Naive thymus-derived CD8-positive, alpha-beta T cell (primary cell): ENCODE measurements at places on chromosomes 7 and 10.

DNA sequence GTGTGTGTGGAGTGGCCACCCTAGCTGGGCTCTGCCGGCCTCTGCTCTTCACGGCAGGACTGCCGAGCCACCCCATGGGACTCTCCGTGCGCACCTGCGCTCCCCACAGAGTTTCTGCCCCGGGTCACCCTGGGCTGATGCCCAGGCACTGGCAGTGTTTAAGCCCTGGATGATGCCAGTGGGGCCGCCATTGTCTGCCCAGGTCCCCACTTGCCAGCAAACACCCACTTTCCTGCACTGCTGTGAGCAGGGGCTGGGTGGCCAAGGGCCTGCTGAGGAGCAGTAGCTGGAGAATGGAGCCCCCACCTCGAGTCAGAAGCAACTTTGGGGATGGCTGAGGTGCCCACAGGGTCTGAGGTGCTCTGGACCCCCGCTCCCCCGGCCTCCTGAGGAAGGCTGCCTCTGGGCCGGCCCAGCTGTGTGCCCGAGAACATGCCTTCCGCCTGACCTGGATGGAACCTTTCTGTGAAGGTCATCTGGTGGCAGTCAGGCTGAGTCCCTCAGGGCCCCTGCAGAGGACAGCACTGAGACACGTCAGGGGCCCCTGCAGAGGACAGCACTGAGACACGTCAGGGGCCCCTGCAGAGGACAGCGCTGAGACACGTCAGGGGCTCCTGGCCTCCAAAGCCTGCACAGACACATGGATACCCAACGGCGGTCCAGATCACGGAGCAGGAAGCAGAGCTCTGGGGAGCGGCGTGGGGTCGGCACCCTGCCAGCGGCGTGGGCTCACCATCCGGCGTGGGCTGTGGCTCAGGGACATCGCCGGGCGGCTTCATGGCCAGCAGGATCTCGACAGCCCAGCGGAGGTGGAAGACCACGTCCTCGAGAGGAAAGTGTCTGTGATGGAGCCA, 62.0 kb downstream of the CFAP46 start:
- no peak for DNase-seq

DNA sequence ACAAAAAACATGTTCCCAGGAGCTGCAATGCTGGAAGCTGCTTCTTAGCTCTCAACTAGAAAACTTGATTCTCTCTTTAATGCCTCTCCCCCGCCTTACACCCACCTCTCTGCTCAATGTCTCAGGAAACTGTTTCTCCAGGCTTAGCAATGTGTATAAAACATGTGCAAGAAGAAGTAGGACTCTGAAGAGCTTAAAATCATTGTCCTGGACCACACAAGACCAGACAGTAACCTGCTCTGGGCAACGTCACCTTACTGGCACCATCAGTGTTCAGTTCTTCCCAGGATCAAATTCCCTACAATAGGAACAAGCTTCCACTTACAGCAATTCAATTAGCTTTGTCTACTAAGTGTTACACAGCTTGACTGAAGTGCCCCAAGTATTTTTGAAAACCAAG, 104.9 kb downstream of the RAPGEF5 start:
- DNase-seq = no peak

DNA sequence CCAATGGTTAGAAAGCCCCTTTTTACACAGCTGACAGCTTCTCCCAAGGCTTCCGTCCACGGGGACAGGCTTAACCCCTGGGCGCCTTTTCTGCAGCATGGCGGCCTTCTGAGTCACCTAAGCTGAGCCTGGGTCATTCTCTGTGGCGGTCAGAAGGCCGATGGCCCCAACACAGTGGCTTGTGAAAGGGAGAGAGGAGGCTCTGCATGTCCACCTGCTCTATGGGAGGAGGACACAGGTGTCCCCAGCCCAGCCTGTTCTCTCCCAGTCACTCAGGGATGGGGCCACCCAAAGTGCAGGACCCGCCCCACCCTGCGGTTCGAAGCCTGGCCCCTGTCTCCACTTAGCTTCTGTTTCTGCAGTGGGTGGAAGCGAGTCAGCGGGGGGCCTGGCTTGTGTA, 20.4 kb upstream of the TTYH3 start:
- DNase-seq = no peak

DNA sequence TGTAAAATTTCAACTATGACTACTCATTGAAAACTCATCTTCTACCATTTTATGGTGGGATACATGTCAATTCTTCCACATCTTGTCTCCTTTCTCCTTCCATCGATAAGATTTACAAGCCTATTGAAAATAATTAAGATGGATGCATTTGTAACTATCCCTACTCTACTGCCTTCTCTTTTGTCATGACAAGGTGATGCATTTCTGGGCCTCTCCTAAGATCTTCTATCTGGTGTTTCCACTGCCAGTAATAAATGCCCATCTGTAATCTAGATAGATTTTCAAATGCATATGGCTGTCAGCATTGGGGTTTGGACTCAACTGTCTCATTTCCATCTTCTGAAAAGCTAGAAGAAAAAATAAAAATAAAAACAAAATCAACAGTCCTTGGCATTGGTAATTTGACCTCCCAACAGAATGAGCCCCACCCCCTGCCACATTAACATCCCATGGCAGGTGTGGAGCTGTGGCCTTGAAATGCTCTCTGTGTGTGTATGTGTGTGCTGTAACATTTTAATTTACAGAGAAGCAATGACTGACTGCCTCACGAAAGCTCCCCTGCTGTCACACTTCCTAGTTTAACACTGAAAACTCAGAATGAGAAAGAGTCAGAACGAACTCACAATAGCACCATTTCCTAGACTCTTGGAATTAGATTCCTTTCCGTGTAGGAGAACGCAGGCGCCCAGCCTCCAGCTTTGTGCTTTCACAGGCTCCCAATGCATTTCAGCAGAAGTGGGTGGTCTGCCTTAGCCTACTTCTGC, 74.2 kb downstream of the RHOBTB1 start:
- no peak for DNase-seq

GRCh38 chr7:77879272-77879671, 80.7 kb downstream of the PHTF2 start:
- DNase-seq = no peak

DNA sequence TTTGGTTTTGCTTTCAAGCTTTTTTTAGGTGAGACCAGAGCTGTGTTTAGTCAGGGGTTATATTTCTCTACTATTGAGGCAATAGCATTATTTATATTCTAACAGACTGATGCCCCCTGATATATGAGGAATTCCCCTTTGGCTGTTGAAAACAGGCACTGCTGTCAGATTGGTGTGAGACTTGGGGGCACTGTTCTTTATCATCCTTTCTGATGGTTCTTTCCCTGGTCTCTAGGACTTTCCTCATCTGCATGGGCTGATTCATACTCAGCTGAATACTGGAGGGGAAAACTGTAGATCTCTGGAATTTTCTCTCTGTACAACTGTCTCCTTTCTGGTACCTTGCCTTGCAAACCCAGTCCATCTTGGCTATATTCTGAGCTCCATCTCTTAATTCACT, 10.0 kb upstream of the ICA1 start:
- no peak for DNase-seq

- DNase-seq = no peak
Measured at GRCh38 chr10:19782430-19783089, 33.7 kb upstream of the PLXDC2 start.

GRCh38 chr7:148306759-148307158, 283.8 kb upstream of the C7orf33 start:
- no peak for DNase-seq

DNA sequence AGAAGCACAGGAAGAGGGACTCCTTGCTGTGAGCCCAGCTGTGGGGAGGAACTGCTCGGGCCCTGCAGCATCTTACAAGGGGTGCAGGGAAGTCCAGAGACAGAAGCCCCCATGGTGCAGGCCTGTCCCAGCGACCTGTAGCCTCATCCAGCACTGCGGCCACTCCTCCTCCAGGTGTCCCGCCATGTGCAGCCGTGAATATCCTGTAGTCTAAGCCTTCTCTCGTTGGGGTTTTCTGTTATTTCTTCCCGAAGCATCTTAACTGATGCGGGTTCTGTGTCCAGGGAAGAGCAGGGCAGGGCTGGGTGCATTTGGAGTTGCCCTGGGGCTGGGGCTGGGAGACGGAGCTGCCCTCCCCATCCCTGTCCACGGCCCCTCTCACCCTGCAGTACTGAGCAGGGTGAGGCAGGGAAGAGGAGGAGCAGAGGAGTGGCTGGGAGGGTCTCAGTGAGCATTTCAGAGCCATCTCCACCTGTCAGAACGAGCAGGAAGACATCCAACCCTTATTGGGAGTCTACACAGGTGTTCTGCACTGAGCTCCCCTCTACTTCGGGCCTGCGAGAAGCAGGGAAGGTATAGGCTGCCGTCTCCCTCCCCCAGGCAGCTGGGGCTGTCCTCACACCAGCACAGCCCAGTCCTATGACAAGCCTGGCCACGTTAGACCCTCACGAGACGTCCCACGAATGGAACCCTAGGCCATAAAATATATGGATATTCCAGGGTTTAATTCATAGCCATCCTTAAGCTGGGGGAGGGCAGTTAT, 494.5 kb downstream of the DNAJB6 start:
- no peak for DNase-seq

- DNase-seq = no peak
Measured at GRCh38 chr10:112235920-112236319, 47.3 kb upstream of the TECTB start.

DNA sequence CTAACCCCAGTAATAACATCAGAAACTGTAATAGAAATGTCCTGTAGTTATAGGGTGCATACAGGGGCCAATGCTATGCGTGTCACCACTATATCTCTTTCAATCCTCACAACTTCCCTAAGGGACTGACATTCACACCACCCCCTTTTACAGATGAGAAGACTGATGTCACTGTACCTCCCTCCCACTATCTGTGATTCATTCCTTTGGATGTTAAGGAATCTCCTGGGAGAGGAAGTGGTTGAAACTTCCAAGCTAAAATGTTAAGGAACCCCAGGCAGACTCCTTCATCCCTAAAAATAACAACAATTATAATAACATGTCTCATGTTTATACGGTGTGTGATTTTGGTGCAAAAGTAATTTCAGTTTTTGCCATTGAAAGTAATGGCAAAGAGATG, 5.4 kb downstream of the COL13A1 start:
- DNase-seq = no peak

- no peak for DNase-seq
Measured at GRCh38 chr7:130290745-130291144, 2.2 kb upstream of the CPA4 start.

DNA sequence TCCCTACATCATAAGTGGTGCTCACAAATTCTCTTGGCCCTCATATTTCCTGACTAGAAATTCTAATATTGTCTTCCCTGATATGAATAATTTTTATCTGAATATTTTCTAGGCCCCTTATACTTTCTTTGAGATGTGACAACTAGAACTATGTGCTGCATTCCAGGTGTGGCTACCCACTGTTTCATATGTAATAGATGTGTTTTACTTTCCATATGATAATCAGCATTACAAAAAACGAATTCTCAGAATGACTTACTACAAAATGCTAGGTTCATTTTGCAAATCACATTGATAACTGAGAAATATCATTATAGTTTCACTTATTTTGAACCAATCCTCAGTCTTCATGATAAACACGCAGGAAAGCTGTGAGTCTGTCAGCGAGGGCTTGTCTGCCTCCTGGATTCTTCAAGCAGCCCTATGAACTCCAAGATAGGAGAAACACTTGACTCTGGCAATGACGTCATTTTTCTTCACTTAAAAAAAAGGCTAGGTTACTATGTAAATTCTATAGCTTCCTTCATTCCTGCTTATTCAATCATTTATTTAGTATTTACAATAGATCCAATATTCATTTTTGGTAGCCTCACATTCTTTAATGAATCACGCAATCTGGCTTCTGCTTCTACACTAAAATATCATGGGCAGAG, 4.6 kb downstream of the WEE2 start:
- DNase-seq = no peak

GRCh38 chr7:153638821-153639435, 413.3 kb upstream of the DPP6 start:
- DNase-seq = no peak

GRCh38 chr7:5678295-5679047, 103.0 kb downstream of the RNF216 start:
- DNase-seq = no peak

DNA sequence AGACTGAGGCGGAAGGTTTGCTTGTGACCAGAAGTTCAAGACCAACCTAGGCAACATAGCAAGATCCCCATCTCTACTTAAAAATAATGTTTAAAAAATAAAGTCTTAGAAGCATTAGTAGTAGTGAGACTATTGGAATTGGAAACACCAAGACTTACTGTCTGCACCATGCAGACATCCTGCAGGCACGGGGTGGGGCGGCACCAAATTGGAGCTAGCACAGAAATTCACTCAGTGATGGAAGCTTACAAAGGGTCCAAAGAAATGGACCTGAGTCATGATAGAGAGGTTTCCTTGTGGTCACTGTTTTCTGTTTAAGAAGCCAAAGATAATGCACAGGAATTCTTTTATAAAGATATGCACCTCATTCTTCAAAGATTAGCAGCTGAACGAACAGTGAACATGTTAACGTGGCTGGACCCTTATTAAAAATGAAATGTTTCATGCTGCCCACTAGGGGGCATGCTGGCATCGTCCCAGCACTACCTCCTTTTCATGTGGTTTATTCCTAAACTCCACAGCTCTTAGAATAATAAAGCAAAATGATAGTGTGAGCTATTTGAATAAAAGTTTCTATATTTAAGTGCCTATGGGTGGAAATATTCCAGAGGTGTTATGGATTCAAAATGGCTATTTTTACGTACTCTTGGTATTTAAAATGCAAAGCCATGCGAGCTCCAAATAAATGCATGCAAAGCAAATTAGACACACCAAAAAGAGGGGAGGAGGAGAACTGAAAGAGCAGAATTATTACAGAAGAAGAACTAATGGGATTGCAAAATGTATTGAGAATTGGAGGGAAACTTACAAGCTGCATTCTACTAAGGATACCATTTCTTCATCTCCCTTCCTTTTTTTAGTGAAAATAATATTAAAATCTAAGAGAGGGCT, 28.6 kb downstream of the PDSS1 start:
- DNase-seq = peak; percentile 23

- DNase-seq = no peak
Measured at GRCh38 chr10:61192042-61192441, 248.1 kb upstream of the RHOBTB1 start.

DNA sequence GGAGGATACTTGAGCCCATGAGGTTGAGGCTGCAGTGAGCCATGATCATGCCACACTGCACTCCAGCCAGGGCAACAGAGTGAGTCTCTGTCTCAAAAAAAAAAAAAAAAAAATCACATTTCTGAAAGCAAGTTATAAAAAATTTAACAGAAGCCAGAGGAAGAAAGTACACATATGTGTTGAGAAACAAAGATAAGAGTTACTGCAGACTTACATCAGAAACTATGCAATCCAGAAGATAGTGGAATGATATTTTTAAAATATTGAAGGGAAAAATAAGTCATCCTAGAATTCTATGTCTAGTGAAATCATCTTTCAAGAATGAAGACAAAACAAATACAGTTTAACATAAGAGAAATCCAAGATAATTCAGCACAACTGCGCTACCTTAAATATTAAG, 46.9 kb downstream of the ZNF518A start:
- no peak for DNase-seq

DNA sequence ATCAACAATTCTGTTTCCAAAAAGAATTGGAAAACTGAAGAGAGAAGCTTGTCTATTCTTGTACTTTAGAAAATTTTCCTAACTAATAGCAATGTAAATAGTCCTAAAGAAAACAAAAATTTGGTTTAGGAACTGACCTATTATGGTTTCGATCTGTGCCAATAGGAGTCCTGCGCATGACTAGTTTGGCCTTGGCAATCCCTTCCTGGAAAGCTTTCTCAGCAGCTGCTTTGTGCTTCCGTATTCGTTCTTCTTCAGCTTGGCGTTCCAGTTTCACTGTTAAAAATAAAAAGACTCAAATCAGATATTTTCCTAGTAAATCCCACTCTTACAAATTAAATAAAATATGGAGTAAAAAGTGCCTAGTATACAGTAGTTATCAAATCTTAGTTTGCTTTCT, 36.6 kb downstream of the FZD9 start:
- no peak for DNase-seq
